ENCODE measurements at places on chromosomes 5 and 9. TPM values are rescaled to one million over a fixed set of nuclear protein-coding genes. Genes with fewer than 3 reads are reported as not detected.

BARHL1 gene
- not detected for total RNA-seq

OR13C4 gene
- not detected for total RNA-seq

GRCh38 chr5:130652176-130652575 is 512.9 kb downstream of the HINT1 start:
- DNase-seq, result no peak

GRCh38 chr9:18622186-18622836 is 148.4 kb downstream of the ADAMTSL1 start:
- no peak for DNase-seq

DNA sequence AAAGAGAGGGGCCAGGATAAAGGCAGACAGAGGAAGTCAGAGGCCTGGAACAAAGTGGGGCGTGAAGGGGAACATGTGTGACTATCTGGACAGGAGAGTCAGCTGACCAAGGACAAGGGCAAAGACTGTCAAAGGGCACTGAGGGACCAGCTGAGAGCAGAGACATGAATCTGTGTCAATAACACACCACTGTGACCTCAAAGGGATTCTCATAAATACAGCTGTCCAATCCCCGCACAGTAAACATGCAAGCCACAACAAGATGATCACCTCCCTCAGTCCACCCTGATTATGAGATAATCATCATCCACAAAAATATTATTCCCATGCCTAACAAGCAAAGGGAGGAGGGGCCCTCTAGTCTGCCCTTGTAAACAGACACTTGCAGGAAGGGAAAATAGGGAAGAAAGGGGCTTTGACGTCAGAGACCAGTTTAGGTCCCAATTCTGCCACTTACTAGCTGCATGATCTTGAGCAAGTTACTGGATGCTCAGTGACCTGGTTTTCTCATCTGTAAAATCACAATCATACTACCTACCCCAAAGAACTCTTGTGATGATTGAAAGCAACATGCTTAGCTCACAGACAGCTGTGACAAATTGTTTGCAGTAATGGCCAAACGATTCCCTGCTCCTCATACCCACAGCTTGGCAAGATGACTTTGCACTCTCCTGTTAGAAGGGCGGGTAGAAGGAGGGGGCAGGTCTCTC is 41.8 kb downstream of the RAPGEF1 start:
- no peak for DNase-seq

GRCh38 chr5:119919279-119919678 is 289.9 kb downstream of the FAM170A start:
- no peak for DNase-seq

- DNase-seq, result no peak
Observed at GRCh38 chr5:127934791-127935256, 148.7 kb upstream of the SLC12A2 start.

DNA sequence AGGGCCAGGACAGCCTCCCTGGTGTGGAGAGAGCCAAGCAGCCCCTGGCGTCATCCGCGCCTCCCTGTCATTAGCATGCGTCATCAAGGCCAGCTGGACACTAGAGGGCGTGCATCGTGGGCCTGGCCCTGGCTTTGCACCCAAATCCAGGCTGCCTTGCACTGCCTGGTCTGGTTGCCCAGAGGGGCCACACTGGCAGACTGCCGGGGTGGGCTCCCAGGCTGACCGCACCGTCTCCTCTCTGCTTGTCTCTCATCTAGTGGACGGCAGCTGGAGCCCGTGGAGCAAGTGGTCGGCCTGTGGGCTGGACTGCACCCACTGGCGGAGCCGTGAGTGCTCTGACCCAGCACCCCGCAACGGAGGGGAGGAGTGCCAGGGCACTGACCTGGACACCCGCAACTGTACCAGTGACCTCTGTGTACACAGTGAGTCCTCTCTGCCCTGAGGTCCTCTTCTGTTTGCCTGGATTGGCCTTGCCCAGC is 29.0 kb downstream of the HK3 start:
- no peak for DNase-seq
